ENCODE measurements at places on chromosomes 5 and 9.

GRCh38 chr9:128554155-128554862, 1.9 kb downstream of the SPTAN1 start:
- DNase-seq, result no peak

- DNase-seq, result no peak
Observed at GRCh38 chr9:94654165-94654894, 15.0 kb upstream of the FBP1 start.

DNA sequence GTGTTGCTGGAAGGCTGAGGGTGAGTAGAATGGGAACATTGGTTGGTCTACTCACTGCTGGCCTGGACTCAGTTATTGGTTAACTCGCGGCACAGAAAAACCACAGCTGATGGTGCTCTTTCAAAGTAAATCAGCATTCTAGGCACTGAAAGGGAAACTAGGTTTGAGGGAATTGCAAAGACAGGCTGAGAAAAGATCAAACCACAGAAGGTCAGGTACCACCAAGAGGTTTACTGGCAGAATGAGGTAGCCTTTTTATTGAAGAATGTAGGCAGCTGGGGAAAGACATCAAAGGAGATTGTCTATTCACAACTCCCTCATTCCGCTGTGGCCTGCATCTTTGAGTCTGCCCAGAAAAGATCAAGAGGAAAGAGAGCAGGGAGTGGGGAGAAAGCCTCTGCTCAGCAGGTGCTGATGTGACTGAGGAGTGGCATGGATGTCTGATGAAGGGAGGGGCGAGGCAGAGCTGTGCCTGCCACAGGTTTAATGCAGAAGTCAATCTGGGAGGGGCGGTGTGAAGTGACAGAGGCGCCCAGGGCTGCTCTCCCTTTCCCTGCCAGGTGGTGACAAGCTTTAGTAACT, 255.5 kb downstream of the MAN2A1 start:
- no peak for DNase-seq

- DNase-seq, result no peak
Observed at GRCh38 chr9:86821006-86821845, 126.1 kb downstream of the GAS1 start.

- no peak for DNase-seq
Observed at GRCh38 chr5:84301535-84301934, 83.1 kb downstream of the EDIL3 start.

GRCh38 chr9:129080298-129080600, 662 bp upstream of the DOLPP1 start:
- no peak for DNase-seq

DNA sequence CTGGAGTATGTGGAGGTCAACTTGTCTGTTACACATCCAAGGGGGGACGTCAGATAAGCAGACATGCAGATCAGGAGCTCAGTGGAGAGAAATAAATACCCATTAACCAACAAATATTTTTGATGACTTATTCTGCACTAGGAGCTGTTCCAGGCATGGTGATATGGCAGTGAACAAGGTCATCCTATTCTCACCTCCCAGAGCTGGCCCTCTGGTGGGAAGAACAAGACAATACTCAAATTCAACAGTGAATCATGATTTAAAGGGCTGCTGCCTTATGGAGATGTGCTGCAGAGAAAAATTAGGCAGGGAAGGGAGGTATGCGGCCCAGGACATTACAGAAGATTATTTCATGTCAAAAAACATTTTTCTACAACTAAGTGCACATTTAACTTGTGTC, 36.5 kb downstream of the SYK start:
- peak; percentile 21 for DNase-seq

- DNase-seq, result peak; percentile 47
Observed at GRCh38 chr5:66963559-66963971, 233.0 kb downstream of the CD180 start.

All from DMS53 (cell line).